ENCODE measurements at places on chromosomes 4 and X.

- no peak for DNase-seq
Observed at GRCh38 chr4:1078490-1078889, 34.9 kb downstream of the RNF212 start.

DNA sequence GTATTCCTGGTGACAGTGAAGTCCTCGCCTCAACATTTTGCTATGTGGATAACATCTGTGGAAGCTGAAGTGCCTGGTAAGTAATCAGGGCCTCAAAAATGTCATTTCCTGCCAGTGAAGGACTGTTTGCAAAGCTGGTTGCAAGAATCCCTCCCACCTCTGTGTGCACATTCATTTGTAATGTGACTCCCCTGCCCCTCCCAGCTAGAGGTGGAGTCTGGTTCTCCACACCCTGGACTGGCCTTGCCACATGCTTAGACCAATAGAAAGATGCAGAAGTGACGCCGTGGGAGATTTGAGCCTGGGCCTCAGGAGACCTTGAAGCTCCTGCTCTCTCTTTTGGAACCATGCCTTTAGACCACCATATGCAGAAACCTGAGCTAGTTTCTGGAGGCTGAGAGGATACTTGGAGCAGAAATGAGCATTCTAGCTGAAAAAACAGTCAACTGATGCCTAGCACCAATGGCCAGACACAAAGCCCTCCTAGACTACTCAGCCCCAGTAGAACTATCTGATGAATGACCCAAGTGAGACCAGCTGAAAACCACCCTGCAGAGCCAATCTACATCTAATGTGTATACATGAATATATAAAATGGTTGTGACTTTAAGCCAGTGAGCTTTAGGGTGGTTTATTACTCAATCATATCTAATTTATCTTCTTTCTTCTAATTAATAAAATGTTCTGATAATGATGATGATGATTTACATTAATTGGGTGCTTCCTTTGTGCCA lies 47.8 kb upstream of the CRMP1 start:
- DNase-seq, result no peak

DNA sequence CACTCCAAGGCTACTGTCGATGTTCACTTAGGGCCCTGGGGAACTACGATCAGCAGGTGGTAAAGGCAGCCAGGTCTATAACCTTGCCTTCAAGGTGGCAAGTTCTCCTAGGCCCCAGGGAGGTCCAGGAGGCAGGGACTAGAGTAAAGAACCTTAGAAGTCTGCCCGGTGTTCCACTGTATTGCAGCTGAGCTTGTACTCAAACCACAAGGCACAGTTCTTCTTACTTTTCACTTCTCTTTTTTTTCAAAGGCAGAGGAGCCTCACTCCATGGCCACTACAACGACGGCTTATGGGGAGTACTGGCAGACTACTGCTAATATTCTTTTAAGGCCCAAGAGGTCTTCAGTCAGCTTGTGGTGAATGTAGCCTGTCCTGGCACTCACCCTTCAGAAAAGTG lies 78.8 kb upstream of the GPR174 start:
- DNase-seq, result peak; percentile 28

- no peak for DNase-seq
Observed at GRCh38 chr4:10761903-10762302, 77.3 kb upstream of the CLNK start.

GRCh38 chrX:132068405-132068804 lies 45.3 kb downstream of the STK26 start:
- no peak for DNase-seq

- DNase-seq, result peak; percentile 8
Observed at GRCh38 chrX:103464072-103464773, 55.1 kb downstream of the RAB40A start.

DNA sequence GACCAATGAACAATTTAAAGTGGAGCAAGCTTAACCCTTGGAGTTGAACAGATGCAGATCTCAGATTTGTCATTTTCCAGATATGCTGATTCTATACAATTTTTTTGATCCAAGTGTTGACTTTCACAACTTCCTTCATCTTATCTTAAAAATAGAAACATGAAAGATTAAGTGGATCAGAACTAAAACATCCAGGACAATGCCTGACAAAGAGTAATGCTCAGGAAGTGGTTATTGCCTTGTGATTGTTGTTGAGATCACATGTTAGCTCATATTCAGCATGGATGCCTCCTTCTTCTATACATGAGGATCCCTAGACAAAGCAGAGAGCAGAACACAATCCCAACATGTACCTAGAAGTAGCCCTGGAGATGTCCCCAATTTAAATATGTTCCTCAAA lies 160.9 kb downstream of the PPARGC1A start:
- DNase-seq, result no peak

DNA sequence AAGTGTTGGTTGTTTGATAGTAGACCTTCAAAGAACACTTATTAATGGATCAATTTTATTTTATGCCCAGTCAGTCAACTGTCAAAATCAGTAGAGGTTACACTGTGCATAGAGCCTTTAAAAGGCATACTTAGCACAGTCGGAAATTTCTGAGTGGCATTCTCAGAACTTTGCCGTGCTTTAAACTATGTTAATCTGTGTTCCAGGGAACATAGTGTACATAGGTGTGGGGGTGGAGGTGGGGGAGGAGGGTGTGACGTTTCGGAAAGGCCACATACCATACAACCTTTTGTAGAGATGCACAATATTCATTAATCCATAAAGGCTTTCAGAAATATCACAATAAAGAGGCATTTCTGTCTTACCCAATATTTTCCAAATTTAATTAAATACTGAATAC lies 75.8 kb downstream of the RS1 start:
- DNase-seq, result no peak

GRCh38 chr4:183541752-183542040 lies 36.8 kb downstream of the ING2 start:
- DNase-seq, result no peak

DNA sequence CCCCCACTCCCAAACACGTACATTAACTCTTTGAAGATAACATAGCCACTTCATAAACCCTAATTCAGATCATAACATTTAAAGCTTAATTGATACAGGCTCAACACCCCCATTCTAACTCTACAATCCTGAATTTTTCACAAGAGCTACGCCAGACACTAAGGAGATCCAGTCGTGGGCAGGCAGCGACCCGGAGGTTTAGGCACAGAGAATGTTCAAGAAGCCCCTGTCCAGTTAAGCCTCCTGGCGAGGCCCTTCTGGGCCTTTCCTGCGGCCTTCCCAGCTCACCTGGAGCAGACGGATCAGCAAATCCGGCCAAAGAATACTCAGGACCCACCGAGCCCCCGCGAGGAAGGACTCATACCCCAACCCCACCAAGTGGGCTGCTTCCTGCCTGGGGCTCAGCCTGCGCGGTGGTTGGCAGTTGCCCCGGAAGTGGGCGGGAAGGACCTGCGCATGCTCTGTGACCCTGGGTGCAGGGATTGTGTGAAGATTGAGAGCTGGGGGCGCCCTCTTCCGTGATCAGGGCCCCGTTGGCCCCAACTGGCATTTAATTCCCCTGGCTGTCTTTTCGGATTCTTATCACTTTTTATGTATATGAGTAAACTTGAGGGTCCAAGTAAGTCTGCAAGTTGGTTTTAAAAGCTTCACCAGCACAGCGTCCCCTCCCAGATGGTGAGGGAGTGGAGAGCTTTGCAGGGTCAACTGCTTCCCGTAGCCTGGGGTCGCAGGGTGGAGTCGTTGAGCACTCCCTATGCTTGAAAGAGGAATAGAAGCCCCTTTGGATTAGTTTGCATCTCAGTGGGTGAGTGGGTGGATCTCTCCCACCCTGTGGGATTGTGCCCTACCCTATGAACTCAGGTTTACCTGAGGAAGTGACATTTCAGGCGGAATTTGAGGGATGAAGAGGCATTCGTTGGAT lies at the start of gene TRIM61:
TSS of gene TRIM61 (minus strand) at position 415 of the 922 bp plus-strand sequence. CDS start 7,655 bp downstream, outside the sequence.
- DNase-seq, result peak; percentile 45

- no peak for DNase-seq
Observed at GRCh38 chr4:76723924-76724323, 174.0 kb downstream of the SOWAHB start.

DNA sequence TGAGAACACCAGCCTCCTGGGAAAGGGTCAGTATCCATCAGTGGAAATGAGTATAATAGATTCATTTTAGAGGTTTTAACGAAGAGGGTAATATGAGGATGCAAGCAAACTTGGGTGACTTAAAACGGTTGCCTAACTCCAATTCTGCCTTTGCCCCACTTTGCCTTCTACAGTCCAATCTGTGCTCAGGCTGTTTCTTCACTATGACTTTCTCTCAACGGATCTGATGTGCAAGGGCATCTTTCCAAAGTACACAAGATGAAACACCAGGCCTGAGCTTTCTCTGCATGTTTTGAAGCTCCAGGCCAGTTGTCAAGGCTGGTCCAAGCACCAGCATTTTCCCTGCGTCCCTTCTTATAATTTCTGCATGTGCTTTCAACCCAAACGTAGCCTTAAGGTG lies 68.0 kb upstream of the TMEM164 start:
- no peak for DNase-seq

- DNase-seq, result no peak
Observed at GRCh38 chr4:2763511-2763967, 7.4 kb upstream of the TNIP2 start.

GRCh38 chr4:94181815-94182214 lies 25.9 kb upstream of the SMARCAD1 start:
- no peak for DNase-seq

DNA sequence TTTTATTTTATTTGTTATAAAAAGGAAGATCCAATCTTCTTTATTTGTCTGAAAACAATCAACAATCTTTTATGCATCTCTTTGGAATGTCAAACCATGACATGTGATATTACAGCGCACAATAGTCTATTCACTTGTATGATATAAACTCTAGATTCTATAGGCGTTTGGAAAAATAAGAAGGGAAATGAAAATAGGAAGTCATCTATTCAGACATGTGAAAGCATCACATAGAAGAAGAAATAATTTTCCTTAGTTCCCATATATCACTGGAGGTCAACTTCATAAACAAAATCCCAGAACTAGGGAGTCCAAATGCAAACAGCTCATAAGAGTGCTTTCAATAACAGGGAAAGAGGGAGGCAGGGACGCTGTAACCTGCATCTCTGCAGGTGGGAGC lies 139.5 kb upstream of the RASGEF1B start:
- DNase-seq, result no peak

DNA sequence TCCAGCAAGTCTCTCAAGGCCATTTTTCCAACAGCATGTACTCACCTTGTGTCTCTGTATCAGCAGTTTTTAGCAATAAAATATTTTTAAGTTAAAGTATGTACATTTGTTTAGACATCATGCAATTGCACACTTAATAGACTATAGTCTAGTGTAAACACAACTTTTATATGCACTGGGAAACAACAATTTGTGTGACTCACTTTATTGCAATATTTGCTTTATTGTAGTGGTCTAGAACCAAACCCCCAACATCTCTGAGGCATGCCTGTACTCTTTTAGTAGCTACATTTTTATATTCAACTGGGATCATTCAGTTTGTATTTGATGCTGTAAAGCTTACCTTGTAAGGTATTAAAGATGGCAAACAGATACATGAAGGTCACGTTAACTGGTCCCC lies 14.7 kb upstream of the PHKA2 start:
- no peak for DNase-seq

Data from CD4-positive, alpha-beta T cell treated with Interferon alpha-2 for 1 hour (primary cell).